Skin of body (tissue), 3 donors: ENCODE measurements at places on chromosomes 16 and 17.

GRCh38 chr17:76184290-76184689 lies 43.2 kb upstream of the FOXJ1 start:
- DNase-seq = no peak

- DNase-seq = no peak
Measured at GRCh38 chr17:7846765-7847661, 7.9 kb upstream of the TMEM88 start.

- DNase-seq = no peak
Measured at GRCh38 chr17:51799240-51799639, 359.3 kb downstream of the CA10 start.

DNA sequence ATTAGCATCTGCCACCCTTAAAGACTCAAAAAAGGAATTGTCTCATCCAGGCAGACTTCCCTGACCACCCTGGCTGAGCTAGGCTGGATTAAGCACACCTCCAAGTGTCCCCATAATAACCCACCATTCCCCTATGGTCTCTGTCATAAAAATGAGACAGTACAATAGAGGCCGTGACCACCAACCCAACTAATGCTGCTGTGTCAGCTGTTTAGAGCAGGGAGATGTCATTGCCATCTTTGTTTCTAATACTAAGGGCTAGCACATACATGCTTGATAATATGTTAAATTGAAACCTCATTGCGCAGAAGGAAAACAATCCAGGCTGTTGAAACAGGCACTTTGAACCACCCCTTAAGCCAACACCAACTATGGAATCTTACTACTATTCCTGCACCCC lies 7.2 kb upstream of the ADAMTS18 start:
- DNase-seq = no peak

- DNase-seq = no peak
Measured at GRCh38 chr16:77306075-77306474, 106.9 kb downstream of the SYCE1L start.

- peak; percentile 58 for DNase-seq
Measured at GRCh38 chr16:21626659-21627277, 25.6 kb downstream of the IGSF6 start.

GRCh38 chr17:83131401-83132011 lies 52.1 kb downstream of the METRNL start:
- no peak for DNase-seq

GRCh38 chr17:32596628-32597027 lies 109.8 kb downstream of the CDK5R1 start:
- no peak for DNase-seq

DNA sequence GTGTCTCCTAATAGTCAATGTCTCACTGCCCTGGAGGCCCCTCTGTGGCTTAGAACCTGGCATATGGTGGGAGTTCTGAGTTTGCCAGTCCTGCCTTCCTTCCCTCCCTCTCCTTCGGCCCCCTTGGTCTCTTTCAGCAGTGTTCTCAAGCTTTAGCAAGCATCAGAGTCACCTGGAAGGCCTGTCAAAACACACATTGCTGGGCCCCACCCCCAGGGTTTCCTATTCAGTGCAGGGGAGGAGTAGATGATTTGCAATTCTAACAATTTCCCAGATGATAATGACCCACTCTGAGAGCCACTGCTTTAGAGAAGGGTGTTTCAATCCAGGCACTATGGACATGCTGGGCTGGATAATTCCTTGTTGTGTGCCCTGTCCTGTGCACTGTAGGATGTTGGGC lies 26.4 kb upstream of the TMEM220 start:
- no peak for DNase-seq

DNA sequence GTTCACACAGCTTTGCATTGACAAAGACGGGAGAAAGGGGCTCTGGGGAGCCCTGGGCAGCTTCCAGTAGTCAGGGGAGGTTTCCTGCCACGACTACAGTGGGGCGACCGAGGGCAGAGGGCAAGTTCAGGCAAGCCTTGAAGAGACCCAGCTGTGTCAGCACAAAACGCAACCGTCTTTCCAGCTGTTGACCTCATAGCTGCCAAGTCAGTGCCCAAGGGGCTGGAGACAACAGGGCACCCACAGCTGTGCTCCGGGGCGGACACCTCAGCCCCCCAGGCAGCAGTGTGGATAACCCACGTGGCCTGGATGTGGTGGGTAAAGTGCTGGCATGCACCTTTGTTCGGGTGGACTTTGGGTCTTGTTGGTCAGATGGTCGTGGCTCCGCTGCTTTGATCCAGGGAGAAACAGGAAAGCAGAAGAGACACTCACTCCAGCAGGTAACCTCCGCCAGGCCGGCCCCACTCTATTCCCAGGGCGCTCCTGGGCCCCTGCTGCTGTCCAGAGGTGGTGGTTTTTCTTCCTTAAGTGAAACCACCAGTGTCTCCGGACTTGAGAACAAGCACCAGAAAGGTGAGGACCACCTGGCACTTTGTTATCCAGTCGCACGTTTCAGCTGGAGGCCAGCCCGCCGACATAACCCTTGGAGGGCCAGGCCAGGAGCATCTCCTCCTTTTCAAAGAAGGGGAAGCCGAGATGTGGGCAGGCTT lies 17.6 kb upstream of the CBX2 start:
- DNase-seq = no peak

GRCh38 chr17:31579265-31579664 lies 187.8 kb downstream of the RAB11FIP4 start:
- DNase-seq = no peak

DNA sequence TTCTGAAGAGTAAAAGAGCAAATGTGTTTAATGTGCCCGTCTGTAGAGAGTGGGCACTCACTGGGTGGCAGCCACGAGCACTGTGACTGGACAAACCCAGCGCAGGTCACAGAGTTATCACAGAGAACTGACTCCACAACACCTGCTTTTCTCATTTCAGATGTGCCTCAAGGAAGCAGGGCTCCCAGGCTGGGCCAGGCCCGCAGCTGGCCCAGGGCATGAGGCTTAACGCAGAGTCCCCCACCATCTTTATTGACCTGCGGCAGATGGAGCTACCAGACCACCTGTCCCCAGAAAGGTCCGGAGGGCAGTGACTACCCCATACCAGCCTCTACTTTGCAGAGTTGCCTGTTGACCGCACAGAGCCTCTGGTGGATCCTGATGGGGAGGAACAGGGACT lies 11.9 kb downstream of the DNAAF8 start:
- DNase-seq = no peak

GRCh38 chr16:81495321-81496234 lies 51.0 kb downstream of the CMIP start:
- DNase-seq = no peak

DNA sequence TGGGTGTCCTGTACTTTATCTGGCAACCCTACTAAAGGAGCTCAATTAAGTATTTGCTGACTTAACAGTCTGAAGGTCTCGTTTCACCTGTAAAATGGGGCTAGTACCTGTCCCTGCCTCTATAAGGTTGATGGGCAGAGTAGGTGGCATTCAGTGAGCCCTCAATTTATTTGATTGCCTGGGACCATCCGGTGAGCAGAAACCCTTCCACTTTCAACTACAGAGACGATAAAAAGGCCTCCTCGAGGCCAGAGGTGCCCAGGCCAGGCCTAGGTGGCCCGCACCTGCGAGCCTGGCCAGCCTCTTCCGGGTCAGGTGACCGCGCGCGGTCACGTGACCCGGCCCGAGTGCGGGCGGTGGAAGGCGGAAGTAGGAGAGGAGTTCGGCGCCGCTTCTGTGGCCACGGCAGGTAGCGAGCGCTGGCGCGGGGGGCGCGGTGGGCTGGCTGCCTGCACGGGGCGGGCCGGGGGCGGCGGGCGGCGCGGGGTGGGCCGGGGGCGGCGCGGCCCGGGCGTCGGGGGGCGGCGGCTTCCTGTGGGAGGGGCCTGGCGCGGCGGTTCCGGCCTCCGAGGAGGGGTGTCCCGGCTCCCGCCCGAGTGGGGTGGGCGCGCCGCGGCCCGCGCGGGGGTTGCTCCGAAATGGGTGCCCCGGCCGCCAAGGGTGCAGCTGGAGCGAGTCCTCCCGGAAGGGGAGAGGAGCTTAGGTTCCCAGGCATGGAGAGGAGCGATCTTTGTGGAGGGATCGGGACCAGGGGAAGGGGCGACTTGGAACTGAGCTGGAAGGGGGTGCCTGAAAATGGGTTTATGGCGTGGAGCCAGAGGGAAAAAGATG lies at the start of gene WWP2:
TSS of gene WWP2 (plus strand) at position 350 of the 831 bp plus-strand sequence. CDS start 24,679 bp downstream, outside the sequence.
- DNase-seq = peak; percentile 67

- no peak for DNase-seq
Measured at GRCh38 chr16:1678500-1679098, 520 bp downstream of the JPT2 start.

GRCh38 chr16:68389006-68389405 lies 59.3 kb downstream of the SMPD3 start:
- no peak for DNase-seq

- DNase-seq = no peak
Measured at GRCh38 chr17:49054342-49055092, 57.3 kb downstream of the IGF2BP1 start.

DNA sequence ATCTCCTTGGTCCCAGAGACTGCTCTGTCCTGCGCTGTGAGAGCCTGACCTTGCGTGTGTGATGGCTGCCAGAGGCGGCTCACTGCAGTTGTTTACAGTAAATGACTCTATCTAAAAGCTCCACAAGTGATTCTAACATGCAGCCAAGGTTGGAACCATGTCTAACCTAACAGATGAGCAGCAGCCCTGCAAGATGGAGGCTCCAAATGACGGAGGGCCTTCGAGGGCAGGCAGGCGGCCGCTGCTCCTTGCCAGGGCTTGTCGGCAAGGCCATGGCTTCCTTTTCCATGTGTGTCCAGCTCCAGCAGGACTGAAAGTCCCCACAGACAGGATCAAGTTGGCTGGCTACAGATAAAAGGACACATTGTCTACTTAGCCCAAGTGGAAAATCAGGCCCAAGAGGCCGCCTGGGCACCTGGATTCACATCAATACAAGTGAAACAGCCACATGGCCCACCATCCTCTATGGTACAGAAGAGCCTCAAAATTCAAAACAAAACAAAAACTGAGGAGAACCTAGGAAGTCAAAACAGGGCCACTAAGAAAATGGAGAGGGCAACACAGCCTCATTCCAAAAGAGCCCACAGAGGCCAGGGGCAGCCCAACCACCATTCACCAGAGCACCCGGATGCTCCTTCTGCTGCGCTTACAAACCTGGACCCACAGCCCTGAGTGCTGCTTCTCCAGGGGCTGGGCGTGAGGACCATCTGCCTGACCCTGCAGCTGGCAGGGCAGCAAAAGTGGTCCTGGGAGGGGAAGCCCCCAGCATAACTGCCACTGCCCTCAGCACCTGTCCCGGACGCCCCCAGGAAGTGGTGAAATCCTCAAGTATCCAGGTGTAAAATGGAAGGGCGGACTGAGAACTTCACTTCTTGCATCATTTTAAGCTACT lies 65.0 kb downstream of the AMFR start:
- DNase-seq = no peak

- peak; percentile 36 for DNase-seq
Measured at GRCh38 chr17:17749921-17750320, 68.7 kb downstream of the RAI1 start.

- no peak for DNase-seq
Measured at GRCh38 chr17:72611172-72611571, 481.3 kb downstream of the SLC39A11 start.

DNA sequence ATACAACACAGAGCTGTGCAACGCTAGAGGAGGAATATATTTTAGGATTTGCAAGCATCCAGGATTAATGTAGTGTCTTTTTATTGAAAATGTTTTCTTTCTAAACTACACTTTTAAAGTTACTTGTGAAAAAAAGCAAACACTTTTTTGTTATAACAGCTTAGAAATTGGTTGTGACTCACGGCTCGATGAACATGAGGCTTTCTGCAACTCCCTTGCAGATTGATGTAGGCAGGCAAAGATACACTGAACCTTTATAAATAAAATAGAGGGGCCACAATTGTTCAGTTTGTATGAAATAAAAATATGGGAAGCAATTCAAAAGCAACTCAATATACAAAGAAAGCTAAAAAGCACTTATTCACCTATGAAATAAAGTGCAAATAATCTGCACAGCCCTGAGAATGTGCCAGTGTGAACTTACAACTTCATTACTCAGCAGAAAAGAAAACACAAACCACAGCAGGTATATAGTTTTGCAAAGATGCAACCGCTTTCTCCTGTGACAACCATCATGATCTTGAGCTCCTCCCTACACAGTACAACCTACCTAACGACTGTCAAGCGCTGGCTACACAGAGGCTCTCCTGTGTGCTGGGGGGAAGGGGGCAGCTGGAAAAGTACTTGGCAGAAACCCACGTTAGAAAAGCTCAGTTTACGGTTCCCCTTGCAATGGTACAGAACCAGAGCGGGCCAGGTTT lies 948 bp downstream of the LUC7L start:
- no peak for DNase-seq

- no peak for DNase-seq
Measured at GRCh38 chr17:75885431-75885830, 7.0 kb upstream of the TRIM47 start.

DNA sequence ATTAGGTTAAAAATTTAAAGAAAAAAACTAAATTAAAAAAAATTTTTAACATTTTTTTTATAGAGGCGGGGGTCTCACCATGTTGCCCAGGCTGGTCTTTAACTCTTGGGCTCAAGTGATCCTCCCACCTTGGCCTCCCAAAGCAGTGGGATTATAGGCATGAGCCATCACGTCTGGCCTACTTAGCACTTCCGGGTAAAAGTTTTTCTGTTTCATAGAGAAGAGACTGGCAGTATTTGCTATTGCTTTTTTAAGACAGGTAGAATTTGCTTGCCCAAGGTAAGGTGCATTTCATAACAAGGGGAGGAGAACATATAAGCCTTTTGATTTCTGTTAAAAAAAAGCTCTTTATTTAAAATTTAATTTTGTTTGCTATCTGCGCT lies 12.0 kb upstream of the HAPSTR1 start:
- DNase-seq = no peak

DNA sequence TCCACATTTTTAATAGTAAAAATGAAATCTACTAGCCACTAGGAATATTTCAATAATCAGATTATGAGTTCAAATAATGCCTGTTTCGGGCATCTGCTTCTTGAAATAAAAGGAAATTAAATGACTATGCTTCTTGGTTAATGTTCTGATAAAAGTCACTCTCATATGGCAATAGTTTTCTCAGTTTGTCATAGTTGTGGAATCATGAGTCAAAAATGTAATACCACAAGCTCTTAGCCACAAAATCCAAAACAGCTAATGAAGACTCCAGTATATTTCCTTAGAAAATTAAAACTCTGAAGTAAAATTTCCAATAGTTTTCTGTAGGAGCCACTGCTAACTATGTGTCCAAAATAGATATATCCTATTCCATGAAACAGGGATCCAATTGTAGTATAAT lies 676.3 kb upstream of the CDH8 start:
- DNase-seq = peak; percentile 58

DNA sequence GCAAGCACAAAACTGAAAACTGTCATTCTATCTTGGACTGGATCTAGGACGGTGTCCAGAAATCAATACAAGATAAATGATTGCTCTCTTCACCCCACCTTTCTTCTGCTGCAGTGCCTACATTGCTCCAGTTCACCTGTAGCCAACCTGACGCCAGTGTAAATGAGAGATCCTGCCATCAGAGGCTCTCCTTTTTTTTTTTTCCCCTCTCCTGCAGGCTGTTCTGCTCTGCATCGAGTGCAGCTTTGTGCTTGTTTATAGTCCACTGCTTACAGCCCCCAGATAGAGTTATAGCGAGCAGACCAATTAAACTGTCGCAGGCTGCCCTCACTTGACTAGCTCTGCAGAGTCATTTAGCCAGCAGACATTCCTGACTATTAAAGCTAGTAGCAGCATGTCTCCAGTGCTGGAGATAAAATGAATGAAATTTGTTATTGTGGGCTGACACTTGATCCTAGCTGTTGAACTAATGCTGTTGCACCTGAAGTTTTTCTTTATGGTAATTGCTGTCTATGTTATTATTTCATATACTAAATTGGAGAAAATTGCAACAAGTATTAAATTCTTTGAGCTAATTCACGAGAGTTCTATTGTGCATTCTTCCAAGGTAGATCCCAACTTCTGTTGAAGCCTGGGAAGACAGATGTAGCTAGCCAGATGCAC lies 257.1 kb downstream of the FTO start:
- no peak for DNase-seq

- DNase-seq = no peak
Measured at GRCh38 chr17:44967026-44967906, 837 bp downstream of the C1QL1 start.
